ENCODE measurements at places on chromosomes 2 and 18. TPM values are rescaled to one million over a fixed set of nuclear protein-coding genes. Genes with fewer than 3 reads are reported as not detected.

DNA sequence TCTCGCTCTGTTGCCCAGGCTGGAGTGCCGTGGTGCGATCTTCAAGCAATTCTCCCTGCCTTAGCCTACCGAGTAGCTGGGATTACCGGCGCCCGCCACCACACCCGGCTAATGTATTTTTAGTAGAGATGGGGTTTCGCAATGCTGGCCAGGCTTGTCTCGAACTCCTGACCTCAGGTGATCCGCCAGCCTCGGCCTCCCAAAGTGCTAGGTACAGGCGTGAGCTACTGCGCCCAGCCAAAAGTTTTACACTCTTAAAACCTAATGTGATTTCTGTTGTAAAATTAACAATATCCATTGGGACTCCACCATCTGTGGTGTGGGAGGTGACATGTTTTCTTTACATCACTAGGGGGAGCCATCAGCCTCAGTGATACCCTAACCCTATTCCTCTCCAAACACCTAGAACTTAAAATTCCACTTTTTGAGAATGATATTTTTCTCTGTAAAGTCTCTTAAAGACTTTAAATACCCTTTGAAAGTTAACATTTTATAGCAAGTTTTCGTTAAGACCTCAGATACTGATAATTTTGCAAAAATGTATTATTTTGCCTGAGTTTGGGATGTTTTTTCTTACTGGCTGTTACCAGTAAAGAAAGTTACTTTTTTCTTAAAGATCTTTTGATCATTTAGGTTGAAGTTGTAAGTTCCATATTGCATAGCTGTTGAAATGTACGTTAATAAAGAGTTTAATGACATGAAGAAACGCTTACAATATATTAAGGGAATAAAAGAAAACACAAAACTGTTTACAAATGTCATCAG is 11.6 kb upstream of the EIF2AK2 start:
- peak; percentile 40 for DNase-seq

DNA sequence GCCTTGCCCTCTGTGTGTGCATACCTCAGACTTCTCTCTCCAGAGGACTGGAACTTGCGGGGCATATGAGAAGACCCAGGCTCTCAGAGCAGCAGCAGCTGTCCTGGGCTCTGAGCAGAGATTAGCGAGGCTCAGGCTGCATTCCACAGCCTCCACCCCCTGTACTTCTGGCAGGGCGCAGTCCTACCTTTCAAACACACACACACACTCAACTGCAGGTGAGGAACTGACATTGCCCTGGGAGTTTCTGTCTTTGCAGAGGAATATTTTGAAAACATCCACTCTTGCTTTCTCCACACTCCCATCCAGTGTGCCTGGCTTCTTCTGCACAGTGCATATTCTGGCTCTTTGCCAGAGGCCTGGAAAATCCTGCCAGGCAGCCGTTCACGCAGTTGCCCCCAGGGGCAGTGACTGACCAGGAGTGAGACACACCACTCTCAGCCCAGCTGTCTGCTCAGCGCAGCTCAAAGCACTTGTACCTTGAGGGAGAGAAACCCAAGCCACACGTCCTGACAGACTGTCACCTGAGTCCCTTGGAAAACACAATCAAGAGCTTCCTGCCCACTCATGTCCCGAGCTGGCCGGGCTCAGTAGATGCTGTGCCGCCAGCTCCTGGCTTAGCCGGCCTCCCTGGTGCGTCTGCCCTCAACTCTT is 460.8 kb downstream of the RNF144A start:
- no peak for DNase-seq

- no peak for DNase-seq
Measured at GRCh38 chr2:143823876-143824275, 694.7 kb downstream of the ARHGAP15 start.

GRCh38 chr2:216960671-216961268 is 100.9 kb upstream of the TNP1 start:
- DNase-seq, result no peak

GRCh38 chr2:2098458-2099167 is 232.5 kb downstream of the MYT1L start:
- DNase-seq, result no peak

DNA sequence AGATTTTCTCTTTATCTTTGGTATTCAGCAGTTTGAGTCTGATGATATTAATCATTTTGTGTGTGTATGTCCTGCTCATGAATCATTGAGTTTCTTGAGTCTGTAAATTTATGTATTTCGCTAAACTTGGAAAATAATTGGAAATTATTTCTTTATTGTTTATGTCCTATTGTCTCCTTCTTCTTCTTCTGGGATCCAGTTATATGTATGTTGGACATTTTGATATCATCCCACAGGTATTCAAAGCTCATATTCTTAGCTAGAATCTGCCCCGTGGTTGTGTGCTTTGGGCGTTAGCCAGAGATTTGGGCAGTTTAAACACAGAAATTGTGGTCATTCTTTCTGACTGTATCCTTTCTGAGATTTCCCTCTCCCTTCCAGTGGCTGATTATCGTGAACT is 243.0 kb upstream of the SPRED2 start:
- DNase-seq, result no peak

- DNase-seq, result no peak
Measured at GRCh38 chr2:72051971-72052505, 95.6 kb downstream of the CYP26B1 start.

DNA sequence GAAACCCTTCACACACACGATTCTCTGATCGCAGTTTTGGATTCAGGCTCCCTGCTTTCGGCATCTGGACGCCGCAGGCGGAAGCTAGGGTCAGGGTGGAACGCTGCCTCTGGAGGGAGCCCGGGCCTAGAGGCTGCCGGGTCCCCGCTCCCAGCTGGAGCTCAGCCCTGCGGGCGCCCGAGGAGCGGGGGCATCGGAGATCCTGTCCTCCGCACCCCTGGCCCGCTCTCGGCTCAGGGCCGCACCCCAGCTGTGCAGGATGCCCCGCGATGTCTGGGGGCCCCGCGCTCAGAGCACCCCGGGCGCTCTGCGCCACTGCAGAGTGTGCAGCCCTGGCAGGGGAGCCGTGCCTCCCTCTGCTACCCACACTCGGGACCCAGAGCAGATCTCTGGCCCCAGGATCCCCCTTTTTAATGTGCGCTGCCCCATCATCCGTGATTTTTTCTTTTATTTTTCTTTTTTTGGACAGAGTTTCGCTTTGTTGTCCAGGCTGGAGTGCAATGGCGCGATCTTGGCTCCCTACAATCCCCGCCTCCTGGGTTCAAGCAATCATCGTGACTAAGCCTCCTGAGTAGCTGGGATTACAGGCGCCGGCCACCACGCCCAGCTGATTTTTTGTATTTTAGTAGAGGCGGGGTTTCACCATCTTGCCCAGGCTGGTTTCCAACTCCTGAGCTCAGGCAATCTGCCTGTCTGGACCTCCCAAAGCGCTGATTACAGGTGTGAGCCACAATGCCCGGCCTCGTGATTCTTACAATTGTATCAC is 54.8 kb upstream of the TUBA3E start:
- DNase-seq, result peak; percentile 32

Gene CHPF
- 176 TPM for total RNA-seq

GRCh38 chr2:72921853-72922252 is 4.5 kb downstream of the EMX1 start:
- DNase-seq, result no peak

- no peak for DNase-seq
Measured at GRCh38 chr2:157933160-157933920, 57.2 kb upstream of the ACVR1 start.

DNA sequence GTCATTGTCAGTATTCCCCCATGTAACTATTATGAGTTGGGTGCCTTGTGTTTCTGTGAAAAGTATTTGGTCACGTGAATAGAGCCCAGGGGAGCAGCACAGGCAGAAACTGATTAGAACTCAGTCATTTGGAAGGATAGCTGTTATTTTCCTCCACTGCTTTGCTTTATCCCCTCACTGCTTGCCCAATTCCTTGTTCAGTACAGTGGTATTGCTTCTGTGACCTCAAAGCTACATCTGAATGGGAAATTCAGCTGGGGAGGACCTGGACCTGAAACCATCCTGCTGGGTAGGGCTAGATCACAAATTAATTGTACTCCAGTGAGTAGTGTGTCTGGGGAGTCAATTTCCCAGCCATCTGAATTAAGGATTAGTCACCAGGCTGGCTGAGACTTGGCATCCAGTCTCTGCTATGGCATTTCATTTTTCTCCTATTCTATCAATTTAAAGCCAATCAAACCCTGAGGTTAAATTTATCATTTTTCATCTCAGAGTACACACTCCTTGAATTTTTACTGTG is 1231.6 kb upstream of the GYPC start:
- no peak for DNase-seq

Gene CFAP65
- total RNA-seq, result not detected

- no peak for DNase-seq
Measured at GRCh38 chr2:124149571-124149970, 124.5 kb downstream of the CNTNAP5 start.

DNA sequence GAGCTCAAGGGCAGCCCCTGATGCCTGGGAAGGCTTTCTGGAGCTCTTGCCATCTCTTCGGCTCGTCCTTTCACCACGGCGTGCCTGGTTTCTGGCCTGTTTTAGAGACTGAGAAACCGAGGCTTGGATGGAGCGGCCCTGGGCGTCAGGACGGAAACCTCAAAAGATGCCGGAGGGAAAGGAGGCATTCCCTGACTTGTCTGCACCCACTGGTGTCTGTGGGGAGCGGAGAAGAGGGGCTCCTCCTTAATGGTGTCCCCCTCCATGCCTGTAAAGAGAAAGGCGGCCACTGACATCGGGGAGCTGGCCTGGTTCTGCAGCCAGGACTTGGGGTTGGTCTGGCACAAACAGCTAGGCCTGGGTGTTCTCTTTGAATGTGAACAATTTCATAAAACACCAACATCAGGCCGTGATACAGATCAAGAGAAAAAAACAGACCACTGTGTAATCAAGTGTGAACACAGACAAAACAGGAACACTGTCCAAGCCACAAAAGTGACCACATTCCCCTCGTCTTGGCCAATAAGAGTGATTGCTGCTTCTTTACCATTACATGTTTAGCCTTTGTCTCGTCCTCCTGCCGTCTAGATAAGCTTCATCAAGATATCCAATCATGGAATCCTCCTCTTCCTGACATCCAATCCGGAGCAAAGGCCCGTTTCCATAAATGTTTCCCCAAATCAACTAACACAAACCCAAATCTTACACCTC is 633 bp upstream of the ILKAP start:
- no peak for DNase-seq
